ENCODE measurements at places on chromosomes 13 and 19.

- no peak for DNase-seq
These were observed 7.7 kb downstream of the ZNF253 start for GRCh38 chr19:19873381-19873780.

DNA sequence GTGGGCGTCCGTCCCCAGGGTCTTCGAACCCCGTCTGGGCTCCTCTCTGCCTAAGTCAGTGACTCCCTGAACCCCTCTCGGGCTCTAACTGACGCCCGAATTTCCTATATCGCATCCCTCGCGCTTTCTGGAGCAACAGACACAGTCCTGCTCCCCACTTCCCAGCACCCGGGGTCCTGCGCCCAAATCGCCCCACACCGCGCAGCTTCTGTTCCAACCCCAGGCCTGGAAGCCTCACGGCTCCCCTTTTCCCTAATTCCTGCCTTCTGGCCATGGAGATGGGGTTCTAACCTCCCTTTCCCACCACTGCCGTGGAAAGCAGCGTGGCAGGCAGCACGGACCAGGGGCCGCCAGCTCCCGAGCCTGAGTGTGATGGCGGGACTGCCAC lies 1.6 kb upstream of the GRTP1 start:
- DNase-seq = no peak

DNA sequence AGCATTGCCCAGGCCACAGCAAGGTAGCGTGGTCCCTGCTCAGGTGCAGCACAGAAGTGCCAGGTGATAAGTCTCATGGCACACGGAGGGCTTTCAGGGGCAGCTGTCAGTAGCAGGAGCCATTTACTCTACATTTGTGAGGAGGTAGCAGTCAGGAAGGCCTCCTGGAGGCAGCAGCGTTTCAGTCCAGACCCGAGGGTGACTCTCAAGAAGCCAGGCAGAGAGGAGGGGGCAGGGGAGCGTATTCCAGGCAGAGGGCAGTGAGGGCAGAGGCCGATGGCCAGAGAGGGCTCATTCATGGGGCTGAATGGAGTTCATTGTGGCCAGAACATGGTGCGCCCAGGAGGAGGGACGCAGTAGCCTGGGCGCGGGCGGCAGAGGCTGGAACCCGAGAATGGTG lies 8.9 kb downstream of the PIAS4 start:
- DNase-seq = no peak

DNA sequence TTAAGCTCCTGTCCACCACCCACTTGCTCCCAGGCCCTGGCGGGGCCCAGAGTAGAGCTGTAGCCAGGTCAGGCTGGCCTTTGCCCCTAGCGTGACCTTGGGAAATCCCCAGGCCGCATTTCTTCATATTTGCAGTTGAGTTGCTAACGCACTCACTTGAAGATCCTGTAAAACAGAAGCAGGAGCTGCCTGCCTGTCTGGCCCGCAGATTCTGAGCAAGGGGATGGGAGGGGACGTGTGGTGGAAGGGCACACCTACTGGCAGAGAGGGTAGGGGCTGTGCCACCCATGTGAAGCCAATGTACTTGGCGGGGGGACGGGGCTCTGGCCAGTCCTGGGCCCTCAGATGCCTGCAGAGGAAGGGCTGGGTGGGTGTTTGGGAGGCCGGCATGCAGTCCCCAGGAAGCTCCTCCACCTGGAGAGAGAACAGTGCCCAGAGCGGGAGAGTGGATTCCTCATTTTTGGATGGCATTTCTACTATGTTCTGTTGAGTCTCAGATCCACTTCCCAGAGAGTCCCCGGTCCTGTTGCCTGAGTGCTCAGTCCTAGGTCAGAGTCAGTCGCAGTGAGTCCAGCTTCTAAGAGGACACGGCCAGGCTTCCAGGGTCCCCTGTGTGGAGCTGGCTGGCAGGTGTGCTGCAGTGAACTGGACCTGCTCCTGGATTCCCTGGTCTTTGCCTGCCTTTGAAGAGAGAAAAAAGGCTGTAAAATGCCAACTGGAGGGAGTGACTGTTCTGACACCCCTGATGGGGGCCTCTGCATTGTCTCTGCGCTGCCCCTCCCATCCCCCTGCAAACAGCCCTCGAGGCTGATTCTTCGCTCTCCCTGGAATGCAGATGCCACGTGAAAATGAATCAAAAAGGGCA lies 62.9 kb downstream of the GGACT start:
- DNase-seq = no peak

DNA sequence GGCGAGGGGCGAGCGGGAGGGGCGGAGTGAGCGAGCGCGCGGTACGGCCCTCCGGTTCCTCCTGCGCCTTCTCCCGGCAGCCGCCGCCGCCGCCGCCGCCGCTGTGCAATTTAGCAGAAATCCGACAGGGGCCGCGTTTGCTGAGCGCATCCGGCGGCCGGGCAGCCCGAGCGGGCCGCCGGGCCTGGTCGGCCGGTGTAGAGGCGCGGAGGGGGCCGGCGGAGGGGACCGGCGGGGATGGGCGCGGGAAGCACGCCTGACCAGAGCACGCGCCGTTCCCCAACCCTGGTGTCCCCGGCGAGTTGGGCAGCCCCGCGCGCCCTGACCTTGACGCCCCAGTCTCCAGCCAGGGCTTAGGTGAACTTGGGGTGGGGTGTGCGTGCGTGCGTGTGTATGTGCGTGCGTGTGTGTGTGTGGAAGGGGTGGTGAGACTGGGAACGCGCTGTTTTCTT lies 144.5 kb upstream of the ZNF536 start:
- peak; percentile 48 for DNase-seq

- DNase-seq = no peak
These were observed 43.3 kb downstream of the EPS15L1 start for GRCh38 chr19:16428372-16429036.

GRCh38 chr13:27374126-27374613 lies 50.2 kb upstream of the GTF3A start:
- no peak for DNase-seq

DNA sequence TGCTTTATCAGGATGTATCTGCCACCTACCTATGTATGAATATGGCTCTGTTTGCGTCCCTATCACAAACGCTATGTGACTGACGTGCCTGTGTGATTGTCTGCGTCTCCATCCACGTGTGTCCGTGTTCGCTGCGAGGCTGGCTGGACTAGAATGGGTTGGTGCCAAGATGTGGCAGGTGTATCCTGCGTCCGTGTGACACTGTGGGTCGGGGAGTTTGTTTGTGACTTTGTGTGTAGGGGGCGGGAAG lies 6.7 kb upstream of the HOOK2 start:
- DNase-seq = no peak

DNA sequence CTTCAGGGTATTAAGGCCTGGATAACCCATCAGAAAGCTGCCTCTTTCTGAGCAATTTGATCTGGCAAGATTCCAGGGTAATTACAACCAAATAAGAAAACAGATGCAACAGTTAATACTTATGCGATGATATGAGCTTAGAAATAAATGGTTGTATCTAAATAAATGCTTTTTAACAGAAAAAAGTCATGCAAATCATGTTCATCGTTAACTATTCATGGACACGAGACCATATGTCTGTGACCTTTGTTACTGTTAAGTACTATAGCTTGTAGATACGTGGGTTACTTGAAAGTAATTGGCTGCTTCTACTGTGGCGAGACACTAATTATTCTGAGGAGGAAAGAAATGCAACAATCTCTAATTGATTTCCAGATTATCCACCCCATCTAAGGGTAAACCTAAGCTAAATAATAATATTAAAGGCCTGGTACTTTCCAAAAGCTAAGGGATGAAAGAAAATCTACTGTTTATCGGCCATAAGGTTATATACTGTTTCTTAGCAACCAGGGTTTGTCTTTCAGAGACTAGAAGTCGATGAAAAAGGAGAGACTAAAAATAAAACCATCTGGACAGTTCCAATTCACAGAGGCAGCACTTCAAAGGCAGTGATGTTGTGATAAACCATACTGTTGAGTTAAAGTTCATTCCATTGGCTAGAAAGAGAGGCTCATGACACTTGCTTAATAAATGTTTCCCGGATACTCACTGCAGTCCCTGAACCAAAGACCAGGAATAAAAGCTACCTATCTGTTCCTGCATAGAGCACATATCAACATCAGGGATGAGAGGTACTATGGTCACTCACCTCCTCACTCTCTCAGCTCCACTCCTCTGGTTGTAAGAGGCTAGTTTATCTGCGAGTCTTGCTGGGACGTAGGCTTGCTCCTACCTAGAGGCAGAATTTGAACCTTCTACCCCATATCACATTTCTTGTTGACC lies 1.5 kb downstream of the EPSTI1 start:
- DNase-seq = no peak

GRCh38 chr19:19214159-19214490 lies 2.4 kb downstream of the NCAN start:
- DNase-seq = no peak
